ENCODE measurements at places on chromosomes 13 and 19.

GRCh38 chr19:2374808-2375207, 14.7 kb downstream of the TMPRSS9 start:
- DNase-seq: no peak

- DNase-seq: no peak
Observed at GRCh38 chr19:48530066-48530720, 18.6 kb upstream of the LMTK3 start.

DNA sequence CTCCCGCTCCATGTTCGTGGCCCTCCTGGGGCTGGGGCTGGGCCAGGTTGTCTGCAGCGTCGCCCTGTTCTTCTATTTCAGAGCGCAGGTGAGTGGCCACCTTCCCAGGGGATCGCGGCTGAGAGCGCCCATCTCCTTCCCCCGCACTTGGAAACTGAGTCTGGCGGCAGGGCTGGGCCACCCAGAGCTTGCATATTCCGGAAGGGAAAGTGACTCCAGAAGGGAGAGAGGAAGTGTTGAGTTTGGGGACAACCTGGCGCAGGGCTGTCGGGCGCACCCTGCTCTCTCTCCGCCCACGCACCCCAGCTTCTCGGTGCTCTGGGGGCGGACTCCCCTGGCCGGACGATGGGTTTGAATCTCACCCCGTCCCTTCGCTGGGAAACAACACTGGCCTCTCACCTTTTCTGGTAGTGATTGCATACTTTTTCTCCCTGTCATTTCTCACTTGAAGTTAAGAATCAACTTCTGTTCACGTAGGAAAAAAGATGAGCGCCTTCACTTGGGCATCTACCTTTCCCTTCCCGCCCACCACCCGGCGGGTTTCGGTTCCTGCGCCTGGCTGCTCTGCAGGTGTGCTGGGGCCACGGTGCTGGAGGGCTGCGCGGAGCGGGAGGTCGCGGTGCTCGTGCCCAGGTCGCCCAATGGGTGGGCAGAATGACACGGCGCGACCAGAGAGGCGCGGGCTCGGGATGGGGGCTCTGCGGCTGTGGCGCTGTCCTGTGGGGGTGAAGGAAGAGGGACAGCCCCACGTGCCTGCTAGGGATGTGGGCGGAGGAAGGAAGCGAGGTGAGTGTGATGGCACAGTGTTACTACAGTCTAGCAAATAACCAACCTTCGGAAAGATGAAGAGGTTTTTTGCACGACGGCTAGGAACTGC, 721 bp downstream of the TNFSF11 start:
- DNase-seq: no peak

DNA sequence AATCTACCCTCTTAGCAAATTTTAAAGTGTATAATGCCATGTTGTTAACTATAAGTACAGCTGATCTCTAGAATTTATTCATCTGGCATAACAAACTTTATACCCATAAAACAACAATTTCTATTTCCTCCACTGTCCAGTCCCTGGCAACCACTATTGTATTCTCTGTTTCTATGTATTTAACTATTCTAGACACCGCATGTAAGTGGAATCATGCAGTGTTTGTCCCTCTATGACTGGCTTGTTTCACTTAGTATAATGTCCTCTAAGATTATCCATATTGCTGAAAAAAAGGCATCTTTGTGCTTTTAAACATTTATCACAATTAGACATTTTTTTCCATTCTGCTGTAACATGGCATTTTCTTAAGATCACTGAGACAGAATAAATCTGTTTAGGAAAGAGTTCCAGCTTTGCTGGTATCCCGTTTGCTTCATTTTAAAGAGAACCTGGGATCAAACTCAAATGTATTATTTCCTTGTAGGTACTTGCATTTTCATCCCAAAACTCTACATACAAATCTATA, 1191.0 kb downstream of the SLITRK5 start:
- no peak for DNase-seq

DNA sequence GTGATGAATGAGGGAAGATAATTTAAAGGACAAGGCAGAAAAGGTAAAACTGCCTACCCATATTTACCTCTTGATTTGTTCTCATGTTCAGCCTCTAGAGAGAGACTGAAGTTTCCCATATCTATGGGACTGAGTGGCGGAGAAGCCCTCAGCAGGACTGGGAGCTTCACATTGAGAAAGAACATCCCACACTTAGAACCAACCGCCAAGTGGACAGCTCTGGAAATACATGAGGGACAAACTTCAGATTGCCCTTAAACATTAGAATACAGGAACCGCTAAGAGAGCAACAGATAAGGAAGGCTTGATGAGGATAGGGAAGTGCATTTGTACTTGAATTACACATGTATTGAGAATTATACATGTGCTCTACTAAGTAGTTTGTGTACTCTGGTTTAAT, 316.0 kb upstream of the MIR17HG start:
- no peak for DNase-seq

- peak; percentile 78 for DNase-seq
Observed at GRCh38 chr19:56671613-56671994, at the start of gene ZNF835. ZNF835 (minus strand) TSS chr19:56671757; CDS start chr19:56665198, 6,559 bp downstream.

DNA sequence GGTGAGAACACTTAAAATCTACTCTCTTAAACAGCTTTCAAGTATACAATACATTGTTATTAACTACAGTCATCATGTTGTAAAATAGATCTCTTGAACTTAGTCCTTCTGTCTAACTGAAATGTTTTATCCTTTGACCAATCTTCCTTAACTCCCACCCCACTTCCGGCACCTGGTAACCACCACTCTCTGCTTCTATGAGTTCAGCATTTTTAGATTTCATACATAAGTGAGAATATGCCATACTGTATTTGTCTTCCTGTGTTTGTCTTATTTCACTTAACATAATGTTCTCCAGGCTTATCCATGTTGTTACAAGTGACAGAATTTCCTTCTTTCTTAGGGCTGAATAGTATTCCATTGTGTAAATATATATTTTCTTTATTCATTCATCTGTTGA, 144.1 kb upstream of the TRPC4 start:
- DNase-seq: no peak

DNA sequence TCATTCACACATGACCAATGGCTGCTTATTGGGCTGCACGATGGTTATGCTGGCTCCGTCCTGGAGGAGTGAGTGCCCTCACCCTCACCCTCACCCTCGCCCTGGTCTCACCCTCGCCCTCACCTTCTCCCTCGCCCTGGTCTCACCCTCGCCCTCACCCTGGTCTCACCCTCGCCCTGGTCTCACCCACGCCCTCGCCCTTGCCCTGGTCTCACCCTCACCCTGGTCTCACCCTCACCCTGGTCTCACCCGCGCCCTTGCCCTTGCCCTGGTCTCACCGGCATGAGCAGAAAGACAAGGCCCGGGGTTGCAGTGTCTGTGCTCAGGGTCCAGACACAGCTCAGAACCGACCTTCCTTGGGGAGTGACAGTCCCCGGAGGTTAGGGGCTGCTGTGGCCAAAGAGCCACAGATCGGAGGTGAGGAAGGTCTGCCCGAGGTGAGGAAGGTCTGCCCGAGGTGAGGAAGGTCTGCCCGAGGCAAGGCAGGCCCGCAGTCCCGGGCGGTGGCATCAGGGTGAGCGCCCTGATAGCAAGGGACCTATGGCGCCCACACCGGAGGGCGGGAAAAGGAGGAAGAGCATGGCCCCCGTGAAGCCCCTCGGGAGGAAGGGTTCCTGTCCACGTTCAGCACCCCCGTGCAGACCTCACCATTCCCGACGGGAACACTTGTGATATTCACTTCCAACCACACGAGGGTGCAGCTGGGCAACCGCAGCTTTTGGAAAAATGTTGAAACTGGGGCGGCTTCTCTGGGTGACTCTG, 65.6 kb downstream of the MCF2L start:
- DNase-seq: no peak

DNA sequence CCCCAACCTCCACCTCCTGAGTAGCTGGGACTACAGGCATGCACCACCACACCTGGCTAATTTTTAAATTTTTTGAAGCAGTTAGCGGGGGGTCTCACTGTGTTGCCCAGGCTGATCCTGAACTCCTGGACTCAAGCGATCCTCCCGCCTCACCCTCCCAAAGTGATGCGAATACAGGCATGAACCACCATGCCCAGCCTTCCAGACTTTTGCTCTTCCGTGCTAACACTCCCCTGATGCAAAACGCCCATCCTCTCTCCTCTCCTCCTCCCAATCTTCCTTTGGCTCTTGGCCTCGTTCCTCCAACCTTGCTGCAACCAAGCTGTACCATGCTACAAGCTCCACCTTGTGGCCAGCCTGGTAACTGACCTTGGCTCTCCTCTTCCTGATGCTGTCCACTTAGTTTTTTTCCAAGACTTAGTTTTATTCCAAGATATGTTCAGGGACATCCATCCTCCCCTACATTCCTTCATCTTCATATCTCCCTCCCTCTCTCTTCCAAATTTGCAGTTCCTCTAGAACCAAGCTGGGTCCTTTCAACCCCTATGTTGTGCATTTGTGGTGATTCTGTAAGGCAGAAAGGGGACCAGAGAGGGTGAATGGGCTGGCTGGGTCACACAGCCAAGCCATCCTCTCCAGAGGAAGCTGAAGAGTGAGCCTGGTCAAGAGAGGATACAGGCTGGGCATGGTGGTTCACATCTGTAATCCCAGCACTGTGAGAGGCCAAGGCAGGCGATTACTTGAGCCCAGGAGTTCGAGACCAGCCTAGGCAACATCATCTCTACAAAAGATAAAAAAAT, 32.8 kb downstream of the TINCR start:
- no peak for DNase-seq

GRCh38 chr19:14502334-14503092, 6.6 kb upstream of the GIPC1 start:
- no peak for DNase-seq

DNA sequence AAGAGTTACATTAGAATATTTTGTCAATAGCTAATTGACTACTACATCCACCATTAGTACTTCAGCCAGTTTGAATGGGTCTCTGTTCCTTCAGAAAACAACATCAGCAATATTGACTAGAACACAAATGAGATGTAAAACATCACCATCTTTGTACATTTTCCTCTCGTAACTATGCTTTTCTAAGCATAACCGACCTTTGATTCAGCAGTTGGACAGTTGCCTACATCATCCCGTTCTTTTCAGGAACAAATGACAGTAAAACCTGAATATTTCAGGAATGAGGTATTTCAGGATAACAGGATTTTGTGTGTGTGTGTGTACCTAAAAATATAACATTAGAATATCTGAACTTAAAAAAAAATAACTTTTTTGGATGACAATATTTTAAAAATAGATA, 60.9 kb downstream of the STARD13 start:
- no peak for DNase-seq

GRCh38 chr19:35757231-35757748, 461 bp upstream of the HSPB6 start:
- no peak for DNase-seq

- DNase-seq: no peak
Observed at GRCh38 chr13:113451951-113452421, 1.3 kb downstream of the ADPRHL1 start.

DNA sequence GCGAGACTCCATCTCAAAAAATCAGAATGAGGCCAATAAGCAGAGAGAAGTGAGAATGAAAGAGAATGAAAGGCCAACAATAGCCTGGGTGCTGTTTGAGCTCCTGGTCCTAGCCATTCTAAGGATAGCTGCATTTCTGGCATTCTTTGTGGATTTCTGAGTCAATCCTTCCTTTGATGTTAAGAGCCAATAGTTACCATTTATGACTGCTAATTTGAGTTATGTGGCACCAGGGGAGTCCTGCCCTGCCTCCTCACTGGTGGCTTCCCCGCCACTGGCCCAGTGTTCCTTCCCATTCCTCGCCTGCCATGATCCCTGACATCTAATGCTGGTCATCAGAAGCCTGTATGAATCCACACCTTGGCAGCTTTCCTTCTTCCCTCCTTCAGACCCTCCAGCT, 991.2 kb downstream of the UQCRFS1 start:
- no peak for DNase-seq

DNA sequence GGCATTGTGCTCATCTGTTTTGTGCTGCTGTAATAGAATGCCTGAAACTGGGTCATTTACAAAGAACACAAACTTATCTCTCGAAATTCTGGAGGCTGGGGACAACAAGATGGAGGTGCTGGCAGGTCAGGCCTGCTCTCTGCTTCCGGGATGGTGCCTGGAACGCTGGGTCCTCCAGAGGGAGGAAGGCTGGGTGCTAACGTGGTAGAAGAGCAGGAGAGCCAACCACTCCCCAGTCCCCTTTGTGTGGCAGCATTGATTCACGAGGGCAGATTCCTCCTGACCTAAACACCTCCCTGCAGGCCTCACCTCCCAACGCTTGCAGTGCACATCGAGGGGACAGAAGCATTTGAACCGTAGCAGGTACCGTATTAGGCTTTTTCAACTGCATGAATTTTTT, 34.1 kb upstream of the TFDP1 start:
- no peak for DNase-seq

- DNase-seq: peak; percentile 81
Observed at GRCh38 chr13:99658261-99658991, 157.2 kb downstream of the TM9SF2 start.

GRCh38 chr13:79374578-79374977, 31.5 kb downstream of the RBM26 start:
- DNase-seq: no peak

DNA sequence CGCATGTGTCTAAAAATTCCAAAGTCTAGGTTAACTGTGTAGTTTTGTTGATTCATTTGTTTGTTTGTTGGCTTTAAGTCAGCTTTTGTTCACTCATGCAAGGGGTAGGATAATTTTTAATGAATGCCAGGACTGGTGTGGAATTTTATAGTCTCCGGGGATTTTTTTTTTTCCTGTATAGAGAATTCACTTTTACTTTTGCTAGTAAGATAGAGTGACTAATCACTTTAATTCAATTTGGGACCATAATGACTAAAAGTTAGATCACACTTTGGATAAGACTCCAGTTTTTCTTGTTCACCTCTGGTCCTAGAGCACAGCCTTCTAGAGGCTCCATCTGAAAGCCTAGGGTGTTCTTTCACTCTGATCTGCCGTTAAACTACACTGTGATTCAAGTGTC, 1690.0 kb downstream of the PCDH9 start:
- no peak for DNase-seq

- DNase-seq: no peak
Observed at GRCh38 chr13:87147076-87147475, 524.1 kb upstream of the SLITRK5 start.

DNA sequence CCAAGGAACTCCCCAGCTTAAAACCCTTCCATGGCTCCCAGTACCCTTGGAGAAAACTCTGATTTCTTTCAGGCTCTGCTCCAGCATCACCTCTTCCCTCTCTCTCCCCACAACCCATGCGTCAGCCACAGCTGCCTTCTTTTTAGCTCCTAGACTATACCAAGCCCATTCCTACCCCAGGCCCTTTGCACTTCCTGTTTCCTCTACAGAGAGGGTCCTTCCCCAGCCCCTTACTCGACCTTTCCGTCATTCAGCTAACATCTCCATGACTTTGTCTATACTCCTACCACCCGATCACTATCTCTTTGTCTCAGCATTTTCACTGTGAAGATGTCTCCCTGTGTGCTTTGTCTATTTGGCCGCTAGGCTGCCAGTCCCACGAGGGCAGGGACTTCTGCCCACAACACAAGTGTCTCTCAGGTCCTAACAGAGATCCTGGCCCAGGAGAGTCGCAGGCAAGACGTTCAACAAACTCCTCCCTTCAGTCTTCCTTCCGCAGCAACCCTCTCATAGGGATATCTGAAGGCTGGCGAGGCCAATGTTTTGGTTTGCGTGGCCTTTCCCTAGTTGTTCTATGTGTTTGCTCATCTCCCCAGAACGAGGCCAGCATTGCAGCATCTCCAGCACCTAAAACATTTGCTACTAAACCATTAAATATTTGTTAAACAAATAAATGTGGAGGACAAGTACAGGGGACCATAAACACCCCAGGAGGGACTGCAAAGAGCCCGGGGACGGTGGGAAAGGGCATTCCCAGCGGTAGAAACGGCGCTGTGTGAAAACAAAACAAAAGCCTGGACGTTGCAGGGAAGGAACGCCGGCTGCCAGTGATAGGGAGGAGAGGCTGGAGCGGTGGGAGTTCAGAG, 816 bp downstream of the CCNP start:
- DNase-seq: no peak

GRCh38 chr13:75071395-75071794, 410.6 kb downstream of the TBC1D4 start:
- no peak for DNase-seq

Data from naive thymus-derived CD8-positive, alpha-beta T cell (primary cell).